ENCODE measurements at places on chromosomes 7 and 10. TPM values are rescaled to one million over a fixed set of nuclear protein-coding genes. Genes with fewer than 3 reads are reported as not detected.

Gene H2BK1
- not detected for total RNA-seq

Gene CTAGE8
- not detected for total RNA-seq

Gene MNX1
- not detected for total RNA-seq

Gene HABP2
- not detected for total RNA-seq

Gene ENTPD1
- total RNA-seq = 19.6 TPM

Gene PRPS1L1
- not detected for total RNA-seq

Gene LRRC4
- total RNA-seq = 1.3 TPM

Gene PAPSS2
- total RNA-seq = 106 TPM

All from thoracic aorta endothelial cell (primary cell).